ENCODE measurements at places on chromosomes 2 and 18. TPM values are rescaled to one million over a fixed set of nuclear protein-coding genes. Genes with fewer than 3 reads are reported as not detected.

Gene TMEFF2
- not detected for total RNA-seq

Gene KCNF1
- total RNA-seq: 16.7 TPM

Gene FRZB
- 52.1 TPM for total RNA-seq

Gene ITSN2
- 16.8 TPM for total RNA-seq

Gene RNU2-63P
- 12.2 TPM for total RNA-seq

Gene UGT1A1
- total RNA-seq: not detected

Gene CCNT2
- 49.0 TPM for total RNA-seq

Gene IL36RN
- total RNA-seq: not detected

Gene DYNAP
- total RNA-seq: not detected

Gene OR6B2
- not detected for total RNA-seq

Gene CFAP53
- total RNA-seq: 1.2 TPM

Gene CDH2
- 486 TPM for total RNA-seq

Gene EDAR
- total RNA-seq: not detected

Gene NCK2
- 59.1 TPM for total RNA-seq

Gene CYP27A1
- total RNA-seq: 54.9 TPM

Gene ARHGAP28
- total RNA-seq: 133 TPM

Gene ELAC1
- 3.3 TPM for total RNA-seq

Gene CCDC141
- 118 TPM for total RNA-seq

Gene CCDC74B
- total RNA-seq: 9.2 TPM

Gene UNC50
- total RNA-seq: 74.3 TPM

Gene ZNF397
- total RNA-seq: 64.6 TPM

Gene IL18RAP
- not detected for total RNA-seq

Gene PRSS56
- total RNA-seq: not detected

Gene GYPC
- total RNA-seq: 23.2 TPM

Gene SH3RF3
- 1.4 TPM for total RNA-seq

Gene ACKR3
- 126 TPM for total RNA-seq

Gene POMC
- 12.4 TPM for total RNA-seq

Gene RASGRP3
- total RNA-seq: not detected

Gene HOXD1
- 0.18 TPM for total RNA-seq

Gene HNMT
- total RNA-seq: 8.4 TPM

Gene KHK
- total RNA-seq: 3.5 TPM

Gene WDCP
- 18.2 TPM for total RNA-seq

Gene SLC4A3
- 20.2 TPM for total RNA-seq

Gene TNS1
- 1.9 TPM for total RNA-seq

Gene TOGARAM2
- total RNA-seq: 0.86 TPM

Gene CFAP65
- total RNA-seq: 1.3 TPM

Gene SP5
- total RNA-seq: 32.9 TPM

Gene MYO7B
- total RNA-seq: not detected

Gene HNRNPA3
- total RNA-seq: 341 TPM

Gene ONECUT2
- 1.9 TPM for total RNA-seq

Gene SPHKAP
- total RNA-seq: not detected

Gene FLACC1
- not detected for total RNA-seq

Gene MC2R
- not detected for total RNA-seq

Gene HOXD12
- total RNA-seq: not detected

Gene NEU4
- 1.1 TPM for total RNA-seq

Gene SERPINE2
- total RNA-seq: 386 TPM

Data from endodermal cell (in vitro differentiated cells).